T-helper 2 cell (primary cell): ENCODE measurements at places on chromosomes 2 and 18.
A peak's percentile ranks its signal among the peaks of the same experiment; 100 is the strongest.

DNA sequence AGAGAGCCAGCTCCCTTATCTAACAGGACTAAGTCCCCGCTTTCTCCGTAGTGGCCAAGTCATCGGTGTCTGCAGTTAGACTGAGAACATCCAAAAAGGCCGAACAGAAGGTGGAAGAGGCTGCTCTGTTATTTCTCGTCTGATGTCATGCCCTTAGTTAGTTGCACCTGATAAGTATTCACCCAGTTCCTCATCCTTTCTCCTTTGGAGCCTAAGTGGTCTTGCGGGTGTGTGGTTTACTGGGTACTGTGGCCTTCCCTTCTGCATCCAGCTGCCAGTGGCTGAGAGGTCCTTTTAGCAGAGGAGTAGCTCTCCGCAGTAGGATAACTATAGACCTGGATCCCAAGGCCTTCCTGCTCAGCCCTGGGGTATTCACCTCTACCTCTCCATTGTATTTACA, 211.6 kb downstream of the BCL2 start:
- DNase-seq = no peak

DNA sequence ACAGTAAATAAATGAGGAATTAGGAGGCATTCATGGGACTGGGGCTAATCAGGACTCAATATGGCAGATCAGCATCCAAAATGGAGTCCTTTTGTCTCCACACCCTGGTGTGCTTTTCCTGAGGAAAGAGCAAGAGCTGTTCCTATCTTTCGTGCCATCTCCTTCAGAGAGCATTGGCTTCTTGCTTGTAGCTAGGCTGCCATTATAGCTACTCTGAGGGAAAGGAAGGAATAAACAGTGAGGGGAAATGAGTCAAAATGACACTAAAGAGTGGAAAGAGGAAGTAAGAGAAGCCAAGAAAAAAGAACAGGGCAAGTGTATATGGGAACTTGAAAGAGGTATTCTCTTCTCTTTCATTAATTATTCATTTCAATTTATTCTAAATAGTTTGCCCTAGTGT, 8.4 kb upstream of the NMI start:
- no peak for DNase-seq

GRCh38 chr2:209323738-209324137, 100.1 kb upstream of the MAP2 start:
- no peak for DNase-seq

DNA sequence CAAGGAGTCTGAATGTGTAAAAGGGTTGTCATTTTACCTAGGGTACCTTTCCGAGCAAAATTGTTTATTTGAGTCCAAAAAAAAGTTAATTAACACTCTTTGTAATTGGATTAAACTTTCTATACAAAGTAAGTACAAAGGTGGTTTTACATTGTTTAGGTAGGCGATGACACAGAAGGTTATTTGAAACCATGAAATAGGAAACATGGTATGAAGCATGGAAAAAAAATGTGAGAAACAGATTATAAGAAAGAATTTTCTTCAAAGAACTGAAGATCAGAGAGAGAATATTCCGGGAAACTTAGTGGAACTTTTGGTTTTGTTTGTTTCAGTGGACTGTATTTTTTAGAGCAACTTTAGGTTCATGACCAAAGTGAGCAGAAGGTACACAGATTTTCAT, 32.7 kb downstream of the CARF start:
- DNase-seq = no peak

- DNase-seq = no peak
Measured at GRCh38 chr2:44777036-44777435, 164.5 kb upstream of the SIX3 start.

GRCh38 chr2:199128476-199129229, 329.1 kb downstream of the SATB2 start:
- DNase-seq = no peak

- no peak for DNase-seq
Measured at GRCh38 chr2:61135510-61135909, 26.5 kb upstream of the C2orf74 start.

GRCh38 chr2:73324126-73324725, 30.9 kb upstream of the EGR4 start:
- DNase-seq = no peak

DNA sequence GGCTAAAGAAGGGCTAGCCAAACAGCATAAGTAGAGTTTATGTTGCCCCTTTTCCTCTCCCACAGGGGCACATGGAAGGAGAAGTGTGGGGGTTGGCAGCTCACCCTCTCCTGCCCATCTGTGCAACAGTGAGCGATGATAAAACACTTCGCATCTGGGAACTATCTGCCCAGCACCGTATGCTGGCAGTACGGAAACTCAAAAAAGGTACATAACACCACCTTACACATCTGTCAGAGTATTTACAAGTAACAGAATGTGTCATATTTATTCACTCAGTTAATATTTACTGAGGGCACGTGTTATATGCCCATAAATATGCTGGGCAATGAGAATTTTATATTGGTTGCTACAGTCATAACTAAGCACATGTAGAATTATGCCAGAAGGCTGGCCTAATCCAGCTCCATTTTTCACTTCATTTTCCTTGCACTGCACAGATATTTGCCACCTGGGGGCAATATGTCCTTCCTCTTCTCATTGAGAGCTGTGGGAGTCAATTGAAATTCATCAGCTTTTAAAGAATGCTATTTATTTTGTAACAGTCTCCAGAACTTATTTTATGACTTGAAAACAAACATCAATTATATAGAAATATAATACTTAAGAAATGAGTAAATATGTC, 150.6 kb downstream of the RTN4 start:
- peak; percentile 43 for DNase-seq

- DNase-seq = no peak
Measured at GRCh38 chr2:162989507-162989906, 150.9 kb upstream of the KCNH7 start.

- DNase-seq = no peak
Measured at GRCh38 chr2:46327627-46328026, 30.4 kb downstream of the EPAS1 start.

- DNase-seq = no peak
Measured at GRCh38 chr2:233936089-233936488, 18.9 kb downstream of the TRPM8 start.

DNA sequence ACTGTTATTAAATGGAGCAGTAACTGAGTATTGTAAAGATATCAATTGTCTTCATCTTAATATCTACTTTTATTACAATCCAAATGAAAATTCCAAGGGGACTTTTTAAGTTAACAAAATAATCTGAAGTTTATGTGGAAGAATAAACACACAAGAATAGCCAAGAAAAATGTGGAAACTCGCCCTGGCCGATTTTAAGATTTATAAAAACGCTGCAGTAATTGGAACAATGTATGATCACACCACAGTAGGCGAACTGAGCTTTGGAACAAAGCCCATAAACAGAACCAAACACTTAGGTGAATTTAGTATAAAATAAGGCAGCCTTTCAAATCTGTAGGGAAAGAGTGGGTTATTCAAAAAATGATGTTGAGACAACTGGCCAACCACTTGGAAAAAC, 96.3 kb downstream of the ANTXR1 start:
- DNase-seq = no peak

GRCh38 chr18:10241579-10241978, 212.9 kb upstream of the APCDD1 start:
- DNase-seq = no peak

DNA sequence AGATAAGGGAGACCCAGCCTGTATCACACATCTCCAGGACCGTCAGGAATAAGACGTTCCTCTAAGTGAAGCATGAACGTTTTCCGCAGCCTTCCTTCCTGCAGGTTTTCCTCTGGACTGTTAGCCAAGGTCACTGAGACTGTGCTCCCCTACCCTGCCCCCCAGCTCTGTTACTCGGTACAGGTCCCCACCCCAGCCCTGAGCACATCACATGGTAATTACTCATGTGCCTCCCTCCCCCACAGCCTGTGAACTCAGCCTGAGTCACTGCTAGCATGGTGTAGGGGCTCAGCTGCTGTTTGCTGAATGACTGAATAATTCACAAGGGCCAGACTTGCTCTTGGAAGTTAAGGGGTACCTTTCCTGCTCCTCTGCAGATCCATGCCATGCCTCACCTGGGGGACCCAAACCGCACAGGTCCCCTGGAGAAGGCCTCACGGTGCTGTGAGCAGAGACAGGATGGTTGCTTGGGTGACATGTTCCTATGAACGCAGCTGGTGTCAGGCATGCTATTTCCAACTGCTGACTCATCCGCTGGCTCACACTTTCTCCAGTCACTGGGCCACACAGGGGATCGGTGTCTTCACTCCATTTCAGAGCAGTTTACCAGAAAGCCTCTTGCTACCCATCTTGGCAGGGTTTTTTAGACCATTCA, 88.2 kb downstream of the PLB1 start:
- DNase-seq = peak; percentile 59

DNA sequence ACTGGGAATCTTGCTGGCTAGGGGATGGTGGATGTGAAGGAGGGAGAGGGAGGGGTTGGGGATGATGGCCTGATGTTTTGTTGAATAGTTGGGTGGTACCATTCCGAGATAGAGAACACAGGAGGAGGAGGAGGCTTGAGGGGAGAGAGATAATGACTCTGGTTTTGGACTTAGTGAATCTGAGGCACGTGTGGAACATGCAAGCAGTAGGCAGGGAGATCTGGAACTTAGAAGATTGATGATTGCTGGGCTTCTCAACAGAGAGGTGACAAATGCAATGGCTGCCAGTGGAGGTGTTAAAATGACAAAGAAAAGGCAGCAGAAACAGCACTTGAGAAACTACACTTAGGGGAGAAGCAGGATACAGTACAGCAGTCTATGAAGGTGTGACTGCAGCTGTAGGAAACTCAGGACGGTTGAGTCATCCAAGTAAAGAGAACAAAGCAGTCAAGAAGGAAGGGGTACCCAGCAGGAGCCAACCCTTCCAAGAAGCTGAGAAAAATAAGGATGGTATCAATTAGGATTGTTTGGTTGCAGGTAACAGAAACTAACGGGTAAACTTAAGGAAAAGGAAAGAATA, 221.4 kb upstream of the FBXO11 start:
- no peak for DNase-seq

GRCh38 chr18:80198994-80199748, 48.1 kb downstream of the PARD6G start:
- DNase-seq = no peak

GRCh38 chr18:45801416-45802004, 24.0 kb upstream of the SIGLEC15 start:
- DNase-seq = no peak
